ENCODE measurements at places on chromosomes 7 and 10. TPM values are rescaled to one million over a fixed set of nuclear protein-coding genes. Genes with fewer than 3 reads are reported as not detected.

DNA sequence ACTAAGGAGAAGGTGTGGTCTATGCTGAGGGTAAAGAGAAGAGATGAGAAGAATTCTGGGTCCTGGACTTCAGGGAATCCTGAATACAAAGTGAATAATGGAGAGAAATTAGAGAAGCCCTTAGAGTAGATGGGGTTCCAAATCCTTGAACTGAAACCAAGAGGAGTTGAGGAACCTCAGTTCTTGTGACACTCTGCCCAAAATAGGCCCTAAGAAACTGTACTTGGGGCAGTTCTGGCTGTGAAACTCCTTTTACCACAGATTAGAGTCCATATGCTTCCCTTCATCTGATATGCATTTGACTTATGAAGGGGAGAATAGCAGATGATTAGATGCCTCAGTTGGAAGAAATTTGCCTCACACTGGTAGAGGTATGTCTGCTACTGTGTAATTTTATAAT is 19.0 kb downstream of the TES start:
- DNase-seq, result no peak

Gene DCLRE1C
- total RNA-seq, result 10.2 TPM

Gene HOXA2
- total RNA-seq, result 3.2 TPM

Gene VPS37D
- 3.3 TPM for total RNA-seq

- peak; percentile 29 for DNase-seq
Observed at GRCh38 chr10:131726076-131726880, 174.5 kb upstream of the PPP2R2D start.

DNA sequence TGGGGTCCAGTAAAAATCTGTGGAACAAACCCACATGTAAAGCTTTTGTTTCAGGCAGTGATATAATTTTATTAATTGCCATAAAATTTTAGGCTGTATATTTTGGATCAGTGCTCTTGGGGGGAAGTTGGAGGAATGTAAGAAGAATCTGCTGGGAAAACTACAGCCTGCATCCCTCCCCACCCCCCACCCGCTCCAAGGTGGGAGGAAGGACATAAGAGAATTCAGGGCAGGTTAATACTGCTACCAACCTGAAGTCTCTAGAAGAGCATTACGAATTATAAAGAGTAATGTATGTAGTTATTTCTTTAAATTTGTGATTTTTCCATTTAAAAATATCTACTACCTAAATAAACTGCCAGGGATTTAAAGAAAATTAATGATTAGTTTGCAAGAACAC is 47.2 kb upstream of the GPR37 start:
- no peak for DNase-seq

DNA sequence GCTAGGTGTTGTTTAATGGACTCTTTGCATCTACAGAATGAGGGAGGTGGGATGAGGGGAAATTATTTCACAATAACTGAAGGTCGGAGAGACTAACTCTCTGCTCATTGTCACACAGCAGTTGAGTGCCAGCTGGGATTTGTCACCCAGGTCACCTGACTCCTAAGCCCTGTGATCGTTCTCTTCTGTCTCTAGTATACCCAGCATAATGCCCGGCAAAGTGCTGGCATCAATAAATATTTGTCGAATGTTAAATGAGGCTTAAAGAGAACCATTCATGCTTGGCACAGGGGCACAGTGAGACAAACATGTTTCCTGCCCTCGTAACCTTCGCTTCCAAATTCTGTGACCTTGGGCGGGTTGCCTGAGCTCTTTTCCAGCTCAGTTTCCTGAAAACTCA is 70.8 kb downstream of the TCF7L2 start:
- no peak for DNase-seq

Gene TMEM209
- 28.9 TPM for total RNA-seq
